Mucosa of gallbladder (tissue), 1 donor: ENCODE measurements at places on chromosomes 6 and 20. TPM values are rescaled to one million over a fixed set of nuclear protein-coding genes. Genes with fewer than 3 reads are reported as not detected.

The XKR7 gene
- total RNA-seq: not detected

The TAB2 gene
- 46.1 TPM for total RNA-seq

The BTNL2 gene
- total RNA-seq: not detected

The BPI gene
- 0.72 TPM for total RNA-seq

The MMP24 gene
- total RNA-seq: 1.6 TPM

The TSHZ2 gene
- 42.9 TPM for total RNA-seq
